Iris pigment epithelial cell (primary cell): ENCODE measurements at places on chromosomes 3 and 15.

GRCh38 chr3:55690726-55691125, 203.6 kb upstream of the WNT5A start:
- DNase-seq: no peak

DNA sequence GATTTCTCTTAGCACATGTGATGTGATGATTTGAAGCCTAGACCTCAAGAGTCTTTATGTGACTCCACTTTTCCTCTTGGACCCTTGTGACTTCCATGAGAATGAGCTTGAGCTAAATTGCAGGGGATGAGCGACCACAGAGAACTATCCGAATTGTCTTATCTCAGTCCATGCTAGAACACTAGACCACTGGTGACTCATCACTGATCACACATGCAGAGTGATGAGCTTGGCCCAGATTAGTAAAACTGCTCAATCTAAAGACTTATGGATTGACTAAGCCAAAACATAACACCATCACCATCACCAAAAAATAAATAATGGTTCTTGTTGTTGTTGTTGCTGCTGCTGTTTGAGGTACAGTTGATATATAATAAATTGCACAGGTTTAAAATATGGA, 114.1 kb upstream of the CFAP20DC start:
- peak; percentile 2 for DNase-seq

- DNase-seq: no peak
Measured at GRCh38 chr15:57684491-57685151, 21.9 kb upstream of the POLR2M start.

DNA sequence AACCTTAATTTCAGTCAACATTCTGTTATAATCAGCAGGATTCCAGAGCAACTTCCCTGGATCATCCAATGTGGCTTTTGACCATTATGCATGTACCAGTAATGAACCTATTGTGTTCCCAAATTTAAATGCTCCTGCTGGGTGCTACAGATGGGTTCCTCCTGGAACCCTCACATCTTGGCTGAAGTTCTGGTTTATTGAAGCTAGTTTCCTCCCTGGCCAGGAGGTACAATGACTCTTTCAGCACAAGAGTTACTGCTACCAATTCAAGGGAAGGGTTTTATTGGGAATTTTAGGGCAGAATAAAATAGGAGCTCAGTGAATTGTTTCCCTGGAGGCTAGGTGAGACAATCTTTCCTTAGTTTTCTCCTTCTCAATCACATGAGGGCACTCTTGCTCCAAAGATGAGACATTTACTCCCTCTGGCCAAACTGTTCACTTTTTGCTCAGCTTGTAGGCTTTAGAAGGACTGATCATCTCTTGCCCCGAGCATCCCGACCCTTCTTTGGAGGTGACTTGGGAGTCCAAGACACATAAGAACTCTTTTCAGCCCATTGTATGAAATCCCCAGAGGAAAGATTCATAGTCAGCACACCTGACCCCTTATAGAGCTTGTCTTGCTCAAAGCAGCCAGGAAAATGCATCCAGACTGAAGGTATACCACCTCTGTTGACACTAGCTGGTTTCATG, 8.8 kb upstream of the NPHP3 start:
- peak; percentile 61 for DNase-seq

DNA sequence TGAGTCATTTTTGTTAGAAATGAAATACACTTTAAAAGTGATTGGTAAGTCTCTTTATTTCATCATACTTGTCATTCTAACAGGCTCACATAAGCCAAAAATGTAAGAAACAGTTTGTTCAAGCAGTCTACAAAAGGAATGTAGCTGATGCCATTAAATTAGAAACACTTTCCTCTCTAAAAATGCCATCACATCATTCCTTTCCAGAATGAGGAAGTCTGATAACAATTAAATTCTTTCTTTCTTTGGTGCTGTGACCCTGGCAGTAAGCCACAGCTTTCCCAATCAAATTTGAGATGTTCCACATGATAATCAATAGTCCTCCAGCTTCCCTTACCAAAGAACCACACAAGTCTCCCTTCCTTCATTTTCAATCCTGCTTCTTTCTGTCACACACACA, 9.4 kb upstream of the P2RY1 start:
- no peak for DNase-seq

DNA sequence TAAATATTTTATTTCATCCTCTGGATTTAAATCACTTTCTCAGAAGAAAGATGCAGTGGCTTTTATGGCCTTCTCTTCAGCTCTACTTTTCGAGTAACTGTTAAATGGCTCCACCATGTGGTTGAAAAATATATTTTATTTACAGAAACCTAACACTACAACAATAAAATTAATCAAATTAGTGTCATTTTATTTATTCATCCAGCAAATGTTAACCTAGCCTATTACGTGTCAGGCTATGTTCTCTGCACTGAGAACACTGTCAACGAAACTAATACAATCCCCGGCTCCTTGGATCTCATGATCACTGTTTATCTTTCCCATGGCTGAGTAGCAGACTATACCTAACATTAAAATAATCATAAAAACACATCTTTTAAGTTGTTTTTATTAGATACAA, 148.0 kb upstream of the OSTN start:
- no peak for DNase-seq

GRCh38 chr3:175198991-175199783, 340.1 kb downstream of the NAALADL2 start:
- DNase-seq: no peak

DNA sequence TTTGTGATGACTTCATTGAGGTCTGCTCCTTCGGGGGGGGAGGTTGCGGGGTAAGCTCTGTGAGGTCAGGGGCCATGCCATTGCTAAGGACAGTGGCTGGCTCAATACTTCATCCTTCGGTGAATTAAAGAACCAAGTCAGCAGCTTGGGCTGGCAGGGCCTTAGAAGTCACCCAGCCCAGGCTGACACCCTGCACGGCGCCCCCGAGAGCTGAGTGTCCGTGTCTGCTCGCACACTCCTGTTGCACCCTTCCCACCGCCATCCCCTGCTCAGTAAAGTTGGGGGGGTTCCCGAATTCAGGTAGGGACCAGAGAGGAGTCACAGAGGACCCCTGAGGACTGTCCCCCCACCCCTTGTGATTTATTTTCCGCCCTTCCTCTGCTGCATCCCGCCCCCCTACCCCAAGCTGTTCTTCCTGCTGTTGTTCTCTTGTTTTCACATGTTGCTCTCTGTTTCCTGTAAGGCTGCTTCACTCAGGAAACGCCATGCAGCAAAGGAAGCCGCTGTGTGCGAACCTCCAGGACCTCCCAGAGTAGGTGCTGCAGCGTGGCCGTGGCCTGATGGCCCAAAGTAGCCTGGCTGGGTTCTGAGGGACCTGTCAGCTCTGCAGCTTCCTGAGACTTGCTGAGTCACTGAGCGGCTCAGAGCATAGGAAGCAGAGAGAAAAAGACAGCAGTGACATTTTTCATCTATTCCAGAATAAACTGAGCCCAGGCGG, 14.4 kb downstream of the EFCC1 start:
- no peak for DNase-seq

DNA sequence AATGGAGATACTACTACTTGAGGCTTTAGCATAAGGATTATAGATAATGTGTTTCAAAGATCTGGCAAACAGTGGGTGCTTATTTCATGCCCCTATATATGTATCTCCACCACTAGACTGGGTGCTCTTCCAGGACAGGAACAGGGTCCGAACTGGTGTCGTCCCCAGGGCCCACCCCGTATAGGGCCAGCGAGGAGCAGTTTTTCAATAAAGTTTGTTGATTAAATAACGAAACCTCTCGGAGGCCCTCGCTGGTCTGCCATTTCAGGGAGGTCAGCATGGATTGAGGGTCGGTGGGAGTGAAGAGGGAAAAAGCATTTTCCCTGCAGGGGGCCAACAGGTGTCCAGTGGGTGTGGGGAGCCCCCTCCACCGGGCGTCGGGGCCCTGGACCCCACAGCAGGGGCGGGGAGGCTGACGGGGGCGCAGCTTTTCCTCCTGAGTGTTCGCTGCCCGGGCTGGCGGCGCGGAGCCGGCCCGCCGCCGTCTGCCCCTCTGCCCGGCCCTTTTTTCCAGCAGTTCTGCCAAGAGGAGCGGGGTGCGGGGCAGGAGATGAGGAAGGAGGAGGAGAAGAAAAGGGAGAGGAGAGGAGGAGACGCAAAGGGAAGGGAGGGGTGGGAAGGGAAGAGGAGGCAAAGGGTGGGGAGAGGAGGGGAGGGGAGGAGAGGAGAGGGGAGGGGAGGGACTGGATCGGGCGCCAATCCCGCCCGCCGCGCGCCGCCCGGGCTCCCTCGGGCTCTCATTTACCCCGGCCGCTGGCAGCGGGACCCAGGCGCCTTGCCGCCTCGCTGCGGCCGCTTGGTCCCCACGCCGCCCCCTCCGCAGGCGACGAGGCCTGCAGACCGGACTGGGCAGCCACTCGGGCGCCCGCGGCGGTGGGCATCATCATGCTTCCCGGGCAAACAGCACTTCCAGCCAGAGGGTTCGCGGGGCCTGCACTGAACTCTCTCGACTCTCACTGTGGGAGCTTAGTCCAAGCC, 66.3 kb downstream of the ISG20 start:
- DNase-seq: no peak

- DNase-seq: no peak
Measured at GRCh38 chr3:84136425-84136824, 822.4 kb upstream of the CADM2 start.

GRCh38 chr15:55197362-55197705, 593 bp upstream of the RSL24D1 start:
- DNase-seq: no peak

GRCh38 chr3:117853923-117854668, 1144.5 kb downstream of the TUSC7 start:
- peak; percentile 64 for DNase-seq

GRCh38 chr3:130948001-130948773, 54.3 kb downstream of the ATP2C1 start:
- no peak for DNase-seq

- DNase-seq: peak; percentile 6
Measured at GRCh38 chr3:90092994-90093393, 985.6 kb downstream of the EPHA3 start.

DNA sequence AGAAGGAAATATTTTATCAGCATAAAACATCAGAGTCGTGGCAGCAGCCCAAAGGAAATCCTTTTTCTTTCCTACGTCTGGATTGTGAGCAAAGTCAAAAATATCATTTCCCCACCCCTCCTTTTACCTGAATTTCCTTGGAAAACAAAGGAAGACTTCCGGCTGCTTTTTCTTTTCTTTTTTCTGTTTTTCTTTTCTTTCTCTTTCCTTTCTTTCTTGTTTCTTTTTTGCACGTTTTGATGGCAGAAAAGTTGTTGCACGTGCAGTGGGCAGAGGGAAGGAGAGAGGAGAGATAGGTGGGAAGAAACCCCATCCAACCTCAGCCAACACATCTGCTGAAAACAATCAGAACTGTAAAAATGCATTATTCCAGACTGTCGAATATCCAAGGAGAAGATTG, 544 bp upstream of the MYO1E start:
- no peak for DNase-seq

DNA sequence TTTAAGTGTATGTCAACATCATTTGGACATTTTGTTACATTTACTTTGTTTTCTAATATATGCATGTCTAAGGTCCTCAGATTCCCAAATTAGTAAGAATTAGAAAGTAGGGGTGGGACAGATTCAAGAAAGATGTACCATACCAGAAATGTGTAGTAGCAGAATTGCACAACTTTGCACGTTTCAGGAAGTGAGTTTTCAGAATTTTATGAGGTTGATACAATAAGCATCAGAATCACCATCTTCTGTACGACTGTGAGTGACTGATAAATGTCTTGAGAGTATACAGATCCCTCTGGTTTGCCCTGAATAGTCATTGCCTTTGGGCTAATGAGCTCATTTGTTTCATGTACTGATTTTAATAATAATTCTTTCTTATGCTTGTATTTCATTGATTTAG, 9.3 kb downstream of the ARIH2 start:
- peak; percentile 55 for DNase-seq

DNA sequence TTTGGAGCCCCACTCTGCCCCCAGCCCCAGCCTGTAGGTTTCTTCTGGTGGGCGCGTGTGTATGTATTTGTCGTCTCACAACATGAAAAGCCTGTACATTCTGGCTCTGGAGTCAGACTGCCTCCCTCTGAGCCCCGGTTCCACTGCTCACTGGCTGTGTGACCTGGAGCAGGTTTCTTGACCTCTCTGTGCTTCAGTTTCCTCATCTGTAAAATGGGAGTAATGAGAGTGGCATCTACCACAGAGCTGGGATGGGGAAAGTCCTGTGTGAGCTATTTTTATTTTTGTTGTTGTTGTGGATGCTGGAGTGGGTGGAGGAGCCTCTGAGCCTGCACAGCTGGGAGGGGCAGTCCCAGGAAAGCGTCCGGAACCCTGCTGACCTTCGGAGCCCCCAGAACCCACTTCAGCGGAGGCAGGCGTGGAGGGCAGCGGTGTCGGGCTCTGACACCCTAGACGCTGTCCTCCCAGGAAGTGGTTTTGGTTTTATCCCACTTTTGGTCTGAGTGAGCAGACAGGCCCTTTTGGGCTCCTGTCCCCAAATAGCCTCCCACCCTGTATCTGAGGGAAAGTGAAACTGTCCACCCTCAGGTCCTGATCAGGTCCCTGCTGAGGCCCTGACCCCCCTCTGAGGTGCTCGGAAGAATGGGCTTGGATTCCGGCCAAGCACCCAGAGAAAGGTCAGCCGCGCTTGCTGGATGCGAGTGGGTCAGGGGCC, 103.5 kb downstream of the CHSY1 start:
- DNase-seq: no peak

DNA sequence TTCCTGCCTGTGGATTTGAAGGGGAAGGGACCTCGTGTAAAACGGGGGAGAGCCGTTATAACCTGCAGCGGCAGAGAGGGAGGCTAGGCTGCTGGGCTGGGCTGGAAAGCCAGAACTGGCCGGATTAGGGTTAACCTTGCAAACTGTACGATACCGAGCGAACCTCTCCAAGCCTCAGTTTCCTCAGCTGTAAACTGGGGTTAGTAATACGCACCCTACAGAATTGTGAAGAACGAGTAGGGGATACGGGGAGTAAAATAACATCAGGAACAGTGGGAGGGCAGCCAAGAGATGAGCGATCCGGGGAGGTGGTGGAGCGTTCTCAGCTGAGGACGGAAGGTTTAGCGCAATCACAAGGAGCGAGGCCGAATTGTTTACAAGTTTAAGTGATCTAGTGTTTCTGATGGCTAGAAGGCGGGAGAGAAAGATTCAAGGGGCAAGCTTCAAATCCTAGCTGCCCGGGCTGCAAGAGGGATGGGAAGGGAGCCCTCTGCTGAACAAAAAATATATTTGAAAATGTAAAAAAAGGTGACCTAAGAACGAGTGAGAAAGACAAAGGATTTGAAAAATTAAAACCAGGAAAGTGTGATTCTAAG, 768 bp upstream of the SEMA5B start:
- DNase-seq: peak; percentile 89

DNA sequence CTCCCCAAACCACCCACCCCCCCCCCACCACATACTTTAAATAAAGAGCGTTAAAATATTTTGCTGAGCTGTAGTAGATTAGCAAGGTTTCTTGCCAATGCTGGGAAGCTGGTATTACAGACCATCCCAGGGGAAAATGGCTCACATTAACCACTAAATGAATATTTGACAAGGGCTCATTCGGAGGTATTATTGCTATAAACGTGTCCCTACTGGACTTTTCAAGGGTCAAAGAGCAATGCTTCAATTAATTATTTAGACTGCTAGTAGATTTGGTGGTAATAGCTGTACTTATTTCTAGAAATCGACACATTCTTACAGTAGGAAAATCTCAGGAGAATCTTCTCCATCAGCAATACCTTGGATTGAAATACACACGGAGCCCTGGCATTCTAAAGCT, 5.2 kb downstream of the SOX2 start:
- DNase-seq: no peak

GRCh38 chr3:25169151-25169550, 258.9 kb upstream of the RARB start:
- no peak for DNase-seq
